Stimulated activated CD4-positive, alpha-beta T cell treated with anti-CD3 and anti-CD28 coated beads, Interleukin-15, amount 100 ng/mL, for 1 hour (primary cell): ENCODE measurements at places on chromosomes 2 and 18.

GRCh38 chr2:7905756-7906155, 776.1 kb upstream of the ID2 start:
- no peak for DNase-seq

DNA sequence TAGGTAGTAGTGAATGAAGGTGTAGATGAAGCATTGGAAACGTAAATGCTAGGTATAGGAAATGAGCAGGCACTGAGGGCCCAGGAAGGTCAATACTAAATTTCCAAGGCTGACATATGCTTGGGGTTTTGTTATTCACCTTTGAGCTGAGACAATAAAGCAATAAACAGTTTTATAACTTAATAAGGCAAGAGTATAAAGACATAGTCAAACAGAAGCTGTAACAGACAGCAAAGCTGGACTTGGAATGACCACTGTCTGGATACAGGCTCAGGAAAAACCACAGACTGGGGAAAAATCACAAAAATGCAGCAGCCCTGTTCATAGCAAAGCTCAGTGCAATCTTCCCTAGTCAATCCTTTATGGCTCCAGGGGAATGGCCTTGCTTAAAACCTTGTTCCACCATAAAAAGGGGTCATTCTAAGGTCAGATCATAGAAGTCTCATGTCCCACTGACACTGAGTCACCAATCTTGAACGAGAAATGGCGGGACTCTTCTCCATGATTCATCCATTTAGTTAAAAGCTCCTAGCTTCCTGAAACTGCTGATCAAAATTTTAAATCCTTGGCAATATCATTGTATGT, 493.3 kb downstream of the CMPK2 start:
- no peak for DNase-seq

GRCh38 chr2:106020821-106021661, 173.1 kb downstream of the UXS1 start:
- no peak for DNase-seq

GRCh38 chr2:200320991-200321390, 14.5 kb downstream of the SPATS2L start:
- no peak for DNase-seq

GRCh38 chr2:170022692-170023091, 155.3 kb upstream of the MYO3B start:
- DNase-seq: no peak

DNA sequence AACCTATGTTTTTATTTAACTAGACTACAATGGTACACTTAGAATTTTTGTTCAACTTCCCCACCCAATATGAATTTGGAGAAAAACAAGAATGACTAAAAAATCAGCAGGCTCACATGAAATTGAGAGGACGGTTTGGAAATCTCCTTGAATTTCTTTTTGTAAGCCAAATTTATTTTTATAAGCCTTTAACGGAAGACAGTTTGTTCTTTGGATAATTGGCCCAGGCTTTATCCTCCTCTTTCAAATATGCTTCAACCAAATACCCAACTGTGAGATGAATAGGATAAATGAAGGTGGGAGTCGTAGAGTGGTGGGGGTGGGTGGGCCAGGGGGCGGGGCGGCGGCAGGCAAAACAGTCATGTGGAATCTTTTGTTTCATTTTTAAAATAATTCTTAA, 60.6 kb downstream of the FMNL2 start:
- no peak for DNase-seq

DNA sequence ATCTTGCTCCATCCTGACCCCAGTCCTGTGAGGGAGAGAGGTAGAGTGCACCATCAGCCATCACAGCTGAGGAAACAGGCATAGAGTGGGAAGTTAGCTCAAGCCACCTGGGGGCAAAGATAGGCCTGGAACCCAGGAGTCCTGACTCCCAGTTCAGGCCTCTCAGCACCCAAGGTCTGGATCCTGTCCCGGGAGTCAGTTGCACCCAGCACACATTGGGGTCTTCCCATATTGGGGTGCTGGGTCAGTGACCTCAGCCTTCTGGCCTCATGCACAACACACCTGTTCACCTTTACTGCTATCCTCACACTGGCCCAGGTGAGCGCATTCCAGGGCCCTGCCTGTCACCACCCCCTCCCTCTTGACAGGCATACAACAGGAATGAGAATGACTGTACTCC, 24.7 kb downstream of the ST8SIA5 start:
- DNase-seq: no peak

- DNase-seq: no peak
These were observed 9.3 kb downstream of the NCK2 start for GRCh38 chr2:105754011-105754410.

- no peak for DNase-seq
These were observed 21.1 kb upstream of the TMEM163 start for GRCh38 chr2:134739879-134740301.

DNA sequence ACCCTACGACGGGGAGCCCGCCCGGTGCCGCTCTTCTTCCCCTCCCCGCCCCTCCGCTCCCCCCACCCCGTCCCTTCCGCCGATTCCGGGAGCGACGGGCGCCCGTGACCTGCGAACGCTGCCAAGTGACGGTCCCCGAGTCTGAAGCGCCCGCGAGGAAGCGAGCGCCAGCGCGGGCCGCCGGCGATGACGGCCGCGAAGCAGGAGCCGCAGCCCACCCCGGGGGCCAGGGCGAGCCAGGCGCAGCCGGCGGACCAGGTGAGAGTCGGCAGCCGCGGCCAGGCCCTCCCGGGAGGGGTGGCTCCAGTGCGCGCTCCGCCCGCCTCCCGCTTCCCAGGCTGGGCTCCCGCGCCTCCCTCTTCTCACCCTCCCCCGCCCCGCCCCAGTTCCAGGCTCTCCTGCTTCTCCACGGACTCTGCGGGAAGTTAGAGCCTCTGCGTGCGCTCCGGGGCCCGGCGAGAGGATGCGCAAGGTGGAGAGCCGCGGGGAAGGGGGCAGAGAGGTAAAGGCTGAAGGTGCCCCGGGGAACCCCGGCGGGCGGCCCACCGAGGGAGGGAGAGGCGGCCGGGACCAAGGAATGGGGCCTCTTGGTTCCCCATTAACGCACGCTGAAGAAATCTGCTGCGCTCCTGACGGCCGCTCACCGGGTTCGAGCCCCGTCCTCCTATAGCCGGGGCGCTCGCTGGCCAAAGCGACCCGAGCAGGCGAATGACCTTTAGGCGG, 719.5 kb downstream of the DPP10 start:
- DNase-seq: no peak

DNA sequence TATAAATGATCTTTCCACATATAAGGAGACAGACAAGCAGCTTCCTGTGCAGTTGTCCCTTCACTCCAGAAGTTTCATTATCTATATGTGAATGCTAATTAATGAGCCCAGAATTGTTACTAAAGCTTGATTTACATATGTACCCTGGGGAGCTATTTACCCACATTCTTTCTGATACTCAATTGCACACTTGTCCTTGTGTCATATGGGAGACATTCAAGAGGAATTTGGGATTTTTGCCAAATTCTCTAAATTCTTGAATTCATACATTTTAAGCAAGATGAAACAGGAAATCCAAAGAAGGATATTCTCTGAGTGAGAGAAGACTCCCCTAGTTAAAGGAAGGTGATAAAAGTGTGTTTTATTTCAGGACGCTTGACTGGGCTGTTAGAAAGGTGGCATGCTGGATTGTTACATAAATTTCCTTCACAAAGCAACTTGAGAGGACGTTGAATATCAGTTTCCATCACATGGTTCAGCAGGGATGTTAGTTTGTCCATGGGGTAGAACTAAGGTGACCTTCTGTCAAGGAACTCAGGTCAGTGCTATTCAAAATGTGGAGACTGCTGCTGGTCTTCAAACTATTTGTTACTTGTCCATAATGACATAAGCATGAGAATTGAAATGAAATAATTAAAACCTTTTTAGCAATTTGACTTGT, 368.2 kb downstream of the IRS1 start:
- no peak for DNase-seq

- DNase-seq: no peak
These were observed 81.5 kb upstream of the YWHAQ start for GRCh38 chr2:9712263-9712662.

DNA sequence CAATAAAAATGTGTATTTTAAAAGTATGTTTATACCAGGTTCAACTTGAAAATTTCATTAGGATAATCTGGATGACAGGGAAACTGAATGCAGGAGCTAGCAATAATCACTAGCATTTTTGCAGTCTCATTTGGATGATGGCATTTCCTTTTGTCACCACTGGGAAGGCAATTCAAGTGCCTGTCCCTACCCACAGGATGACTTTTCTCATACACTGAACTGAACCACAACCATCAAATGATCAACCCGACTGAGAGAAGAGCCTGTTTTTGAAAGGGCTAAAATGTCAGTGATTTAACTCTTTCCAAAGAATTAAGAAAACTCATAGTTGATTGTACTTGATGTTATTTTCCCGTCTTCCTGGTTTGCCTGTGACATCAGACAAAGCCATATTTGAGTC, 115.0 kb downstream of the FAM124B start:
- no peak for DNase-seq

DNA sequence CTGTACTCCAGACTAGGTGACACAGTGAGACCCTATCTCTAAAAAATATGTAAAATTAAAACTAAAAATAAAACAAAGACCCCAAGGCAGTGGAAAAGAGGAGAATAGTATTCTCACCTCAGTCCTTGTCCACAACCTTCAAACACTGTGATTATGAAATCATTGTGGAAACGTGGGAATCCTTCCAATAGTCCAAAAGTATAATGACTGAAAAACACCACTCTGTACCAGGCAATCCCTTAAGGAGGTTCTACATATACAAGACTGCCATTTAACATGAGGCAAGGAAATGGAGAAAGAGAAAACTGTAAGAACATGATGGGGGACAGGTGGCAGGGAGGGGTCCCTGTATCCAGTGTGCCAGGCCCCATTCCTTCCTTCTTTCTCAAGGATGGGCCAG, 66.1 kb downstream of the ACVR1 start:
- DNase-seq: no peak

DNA sequence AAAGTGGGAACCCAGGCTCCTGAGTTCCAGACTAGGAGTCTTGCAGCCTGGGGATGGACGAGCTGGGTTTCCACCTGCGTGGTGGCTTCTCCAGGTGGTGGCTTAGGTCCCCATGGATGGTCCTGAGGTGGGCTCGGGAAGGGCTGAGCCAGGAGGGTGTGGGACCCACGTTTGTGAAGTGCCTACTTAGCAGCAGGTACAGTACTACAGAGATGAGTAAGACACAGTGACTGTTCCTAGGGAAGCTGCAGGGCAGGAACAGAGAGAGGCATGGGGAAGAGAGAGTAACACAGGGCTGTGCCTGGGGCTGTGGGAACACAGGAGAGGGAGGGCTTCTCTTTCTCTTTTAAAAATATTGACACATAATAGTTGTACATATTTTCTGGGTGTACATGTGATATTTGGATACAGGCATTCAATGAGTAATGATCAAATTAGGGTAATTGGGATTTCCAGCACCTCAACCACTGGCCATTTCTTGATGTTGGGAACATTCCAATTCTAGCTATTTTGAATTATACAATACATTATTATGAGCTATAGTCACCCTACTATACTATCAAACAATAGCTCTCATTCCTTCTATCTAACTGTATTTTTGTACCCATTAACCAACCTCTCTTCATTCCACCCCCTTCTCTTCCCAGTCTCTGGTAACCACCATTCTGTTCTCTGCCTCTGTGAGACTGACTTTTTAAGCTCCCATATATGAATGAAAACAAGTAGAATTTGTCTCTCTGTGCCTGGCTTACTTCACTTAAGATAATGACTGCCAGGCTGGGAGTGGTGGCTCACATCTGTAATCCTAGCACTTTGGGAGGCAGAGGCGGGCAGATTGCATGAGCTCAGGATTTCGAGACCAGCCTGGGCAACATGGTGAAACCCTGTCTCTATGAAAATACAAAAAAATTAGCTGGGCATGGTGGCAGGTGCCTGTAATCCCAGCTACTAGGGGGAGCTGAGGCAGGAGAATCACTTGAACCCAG, 15.0 kb downstream of the TOGARAM2 start:
- no peak for DNase-seq

DNA sequence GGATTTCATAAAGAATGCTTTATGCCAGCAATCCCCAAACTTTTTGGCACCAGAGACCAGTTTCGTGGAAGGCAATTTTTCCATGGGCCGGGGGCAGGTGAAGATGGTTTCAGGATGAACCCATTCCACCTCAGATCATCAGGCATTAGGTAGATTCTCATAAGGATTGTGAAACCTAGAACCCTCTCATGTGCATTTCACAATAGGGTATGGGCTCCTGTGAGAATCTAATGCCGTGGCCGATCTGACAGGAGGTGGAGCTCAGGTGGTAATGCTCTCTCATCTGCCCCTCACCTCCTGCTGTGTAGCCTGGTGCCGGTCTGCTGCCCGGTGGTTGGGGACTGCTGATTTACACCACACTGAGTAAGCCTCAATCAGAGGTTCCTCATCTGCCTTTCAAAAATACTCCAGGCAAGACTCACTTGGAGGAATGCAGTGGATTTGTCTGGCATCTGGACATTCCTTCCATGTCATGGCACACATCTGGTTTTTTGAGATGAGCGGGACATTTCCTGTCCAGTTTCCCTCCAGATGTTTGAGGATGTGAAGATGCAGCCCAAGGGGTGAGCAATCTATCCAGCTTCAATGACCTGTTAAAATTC, 185.8 kb downstream of the VAPA start:
- DNase-seq: no peak

- no peak for DNase-seq
These were observed 179.4 kb downstream of the INHBB start for GRCh38 chr2:120525056-120526046.

DNA sequence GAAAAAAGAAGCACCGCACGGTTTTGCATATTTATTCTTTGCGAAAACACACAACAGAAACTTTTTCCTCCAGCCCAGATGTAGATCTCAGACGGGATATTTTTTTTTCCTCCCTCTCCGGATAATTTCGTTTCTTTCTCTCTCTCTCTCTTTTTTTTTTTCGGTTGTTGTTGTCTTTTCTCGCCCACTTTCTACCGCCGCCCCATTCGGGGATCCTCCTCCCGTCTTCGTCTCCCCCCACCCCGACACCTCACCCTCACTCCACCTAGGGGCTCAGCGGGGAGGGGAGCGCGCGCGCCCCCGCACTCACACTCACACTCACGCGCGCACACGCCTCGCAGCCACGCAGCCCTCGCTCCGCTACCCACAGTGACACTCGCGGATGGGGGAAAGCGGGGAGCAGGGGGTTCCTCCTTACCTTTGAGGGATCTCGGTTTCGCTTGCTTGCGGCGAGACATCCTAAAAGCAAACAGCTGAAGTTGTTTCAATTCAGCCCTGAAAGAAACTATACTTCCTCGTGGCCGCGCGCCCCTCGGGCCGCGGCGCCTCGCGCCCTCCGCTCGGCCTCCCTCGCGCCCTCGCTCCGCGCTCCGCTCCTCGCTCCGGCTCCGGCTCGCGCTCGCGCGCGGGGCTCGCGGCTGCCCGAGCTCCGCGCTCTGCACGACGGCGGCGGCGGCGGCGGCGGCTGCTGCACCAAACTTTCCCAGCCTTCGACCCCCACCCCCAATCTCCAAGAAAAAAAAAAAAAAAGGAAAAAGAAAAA, 1.3 kb downstream of the ZNF521 start:
- DNase-seq: no peak

DNA sequence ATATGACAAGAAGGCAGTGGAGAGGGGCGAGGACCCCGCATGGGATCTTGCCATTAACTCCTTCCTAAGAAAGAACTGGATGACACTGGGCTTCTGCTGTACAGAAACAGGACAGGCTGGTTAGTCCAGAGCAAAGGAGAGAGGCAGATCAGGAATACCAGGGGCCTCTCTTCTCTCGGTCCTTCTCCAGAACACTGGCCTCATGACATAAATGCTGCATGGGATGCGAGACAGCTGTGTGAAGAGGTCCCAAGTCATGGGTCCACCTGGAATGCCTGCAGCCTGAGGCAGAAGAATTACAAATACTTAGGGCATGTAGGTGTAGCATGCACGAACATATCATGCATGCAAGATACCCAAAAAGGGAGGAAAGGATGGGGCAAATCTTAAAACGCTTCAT, 9.1 kb downstream of the MBOAT2 start:
- no peak for DNase-seq
